ENCODE measurements at places on chromosomes 5 and 9.

DNA sequence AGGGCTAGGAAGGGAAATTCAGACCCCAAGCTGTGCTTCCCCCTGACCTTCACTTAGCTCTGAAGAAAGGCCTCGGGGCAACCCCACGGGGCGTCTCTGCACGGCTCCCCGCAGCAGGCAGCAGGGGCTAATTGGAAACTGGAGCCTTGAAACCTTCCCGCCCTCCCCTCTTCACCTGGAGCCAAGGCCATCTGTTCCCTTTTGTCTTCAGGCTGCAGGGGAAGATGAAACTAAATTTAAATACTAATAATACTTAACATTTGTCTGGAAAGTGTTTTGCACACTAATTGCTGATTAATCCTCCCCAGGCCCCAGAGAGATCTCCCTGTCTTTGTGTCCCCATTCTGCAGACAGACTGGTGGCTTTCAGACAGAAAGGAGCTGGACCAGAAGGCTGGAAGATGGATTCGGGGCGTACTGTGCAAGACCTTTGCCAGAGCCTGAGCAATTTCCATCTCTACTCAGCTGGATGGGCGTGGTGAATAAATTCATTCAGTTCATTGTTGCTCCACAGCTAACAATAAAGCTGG lies 34.1 kb upstream of the CPLX2 start:
- no peak for DNase-seq

GRCh38 chr5:177365845-177366527 lies 8.3 kb downstream of the RGS14 start:
- DNase-seq = no peak

DNA sequence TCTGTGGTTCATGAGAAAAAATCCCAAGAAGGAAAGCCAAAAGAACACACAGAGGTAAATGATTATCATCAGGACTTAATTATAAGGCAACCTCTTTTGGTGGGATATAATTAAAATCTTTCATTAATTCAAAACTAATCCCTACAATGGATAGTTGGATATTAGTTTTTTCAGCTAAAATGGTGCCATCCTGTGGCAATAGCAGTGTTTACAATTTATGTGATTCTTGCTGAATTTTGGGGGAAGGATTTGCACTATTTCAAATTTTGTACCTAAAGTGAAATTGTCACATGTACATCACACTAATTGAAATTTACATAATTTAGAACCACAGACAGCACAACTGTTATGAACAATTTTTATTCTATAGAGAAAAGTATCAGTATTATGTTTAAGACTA lies 67.0 kb downstream of the CAST start:
- no peak for DNase-seq

- DNase-seq = no peak
Measured at GRCh38 chr5:116673453-116673852, 98.8 kb upstream of the SEMA6A start.

GRCh38 chr5:158635565-158635964 lies 464.2 kb downstream of the EBF1 start:
- no peak for DNase-seq

GRCh38 chr5:136309932-136310598 lies 55.3 kb downstream of the TRPC7 start:
- DNase-seq = no peak

Measured in Caco-2 (cell line).